ENCODE measurements at places on chromosomes 3 and 15.
A peak's percentile ranks its signal among the peaks of the same experiment; 100 is the strongest.

DNA sequence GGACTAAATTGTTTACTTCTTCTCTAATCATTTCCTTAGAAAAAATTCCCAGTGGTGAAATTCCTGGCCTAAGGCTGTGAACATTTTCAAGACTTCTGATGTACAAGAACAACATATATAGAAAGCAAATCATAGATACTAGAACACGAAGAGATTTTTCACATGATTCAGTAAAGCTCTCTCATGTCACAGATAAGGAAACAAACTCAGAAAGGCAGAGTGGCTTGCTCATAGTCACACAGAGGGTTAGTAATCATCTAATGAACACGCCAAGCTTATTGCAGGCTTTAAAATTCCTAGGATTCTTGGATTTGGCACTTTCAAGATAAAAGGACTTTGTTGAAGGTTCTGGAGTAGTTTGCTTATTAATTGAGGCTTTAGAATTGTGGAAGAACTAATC, 26.2 kb downstream of the CRTAP start:
- DNase-seq, result no peak

- no peak for DNase-seq
Measured at GRCh38 chr15:93505506-93505905, 416.5 kb upstream of the RGMA start.

DNA sequence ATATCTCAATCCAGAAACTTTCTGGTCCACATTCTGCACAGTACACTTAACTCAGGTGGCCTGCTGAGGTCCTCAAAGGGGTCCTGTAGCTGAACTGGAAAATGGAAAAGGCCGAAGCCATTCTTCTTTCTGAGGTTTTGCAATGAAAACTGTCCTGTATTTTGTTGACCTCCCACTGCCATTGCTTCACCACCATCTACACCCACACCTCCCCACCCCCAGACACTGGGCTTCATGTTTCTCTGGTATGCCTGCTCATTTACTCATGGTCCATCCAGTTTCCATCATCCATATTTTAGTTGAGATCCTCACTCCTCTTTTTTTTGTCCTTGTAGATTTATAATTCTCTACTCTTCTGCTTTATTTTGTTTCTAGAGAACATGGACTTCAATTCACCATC, 115.7 kb upstream of the SLC24A5 start:
- DNase-seq, result no peak

DNA sequence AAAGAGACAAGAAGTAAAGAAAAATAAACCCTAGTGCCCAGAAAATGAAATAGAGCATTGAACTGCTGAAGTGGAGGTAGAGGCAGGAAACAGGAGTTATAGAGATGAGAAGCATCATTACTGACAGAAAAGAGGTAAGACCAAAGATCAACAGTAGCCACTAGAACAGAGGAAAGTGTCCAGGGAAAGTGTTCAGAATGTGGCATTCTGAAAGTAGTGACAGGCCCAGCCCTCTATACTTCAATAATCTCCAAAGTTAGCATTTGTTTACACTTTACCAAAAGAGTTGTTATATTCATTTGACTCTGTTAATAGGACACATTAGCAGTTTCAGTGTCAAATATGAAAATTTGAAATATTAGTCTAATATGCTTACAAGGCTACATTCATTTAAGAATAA, 727.1 kb upstream of the NECTIN3 start:
- DNase-seq, result no peak

DNA sequence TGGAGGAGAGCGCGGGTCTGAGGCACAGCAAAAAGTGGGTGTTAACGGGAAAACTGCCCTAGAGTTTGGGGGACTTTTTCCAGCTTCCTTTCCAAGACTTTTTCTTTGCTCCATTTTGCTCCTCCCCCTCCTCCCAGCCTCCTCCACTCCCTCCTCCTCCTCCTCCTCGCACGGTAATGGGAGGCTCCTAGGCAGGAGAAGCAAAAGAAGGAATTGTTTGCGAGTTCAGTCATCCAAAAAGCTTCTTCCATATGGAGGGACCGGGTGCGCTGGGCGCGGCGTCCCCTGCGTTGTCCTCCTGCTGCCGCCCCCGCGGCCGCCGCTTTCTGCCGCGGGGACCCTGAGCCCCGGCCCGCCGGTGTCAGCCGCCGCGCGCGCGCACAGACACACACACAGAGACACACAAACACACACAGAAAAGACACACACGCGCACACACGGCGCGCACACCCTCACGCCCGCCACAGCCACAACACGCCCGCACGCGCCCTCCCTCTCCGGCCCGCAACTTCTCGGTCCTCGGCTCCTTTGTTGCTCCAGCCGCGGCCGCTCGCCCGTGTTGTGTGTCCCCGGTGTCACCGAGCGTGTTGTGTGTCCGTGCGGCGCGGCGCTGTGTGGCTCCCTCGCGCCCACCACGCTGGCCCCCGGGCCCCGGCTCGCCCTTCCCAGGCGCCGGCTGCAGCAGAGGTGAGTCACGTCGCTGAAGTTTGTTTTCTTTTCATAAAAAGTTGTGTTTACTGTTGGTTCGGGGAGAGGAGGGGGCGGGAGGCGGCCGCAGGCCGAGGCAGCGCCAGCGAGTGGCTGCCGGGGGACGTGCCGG, at the start of gene BOC:
BOC (plus strand) TSS at position 228 of the 820 bp plus-strand sequence. CDS start 38,246 bp downstream, outside the sequence.
- no peak for DNase-seq

- peak; percentile 53 for DNase-seq
Measured at GRCh38 chr15:62059816-62060112, 483 bp downstream of the VPS13C start.

GRCh38 chr3:170410428-170411029, 8.1 kb upstream of the CLDN11 start:
- no peak for DNase-seq

DNA sequence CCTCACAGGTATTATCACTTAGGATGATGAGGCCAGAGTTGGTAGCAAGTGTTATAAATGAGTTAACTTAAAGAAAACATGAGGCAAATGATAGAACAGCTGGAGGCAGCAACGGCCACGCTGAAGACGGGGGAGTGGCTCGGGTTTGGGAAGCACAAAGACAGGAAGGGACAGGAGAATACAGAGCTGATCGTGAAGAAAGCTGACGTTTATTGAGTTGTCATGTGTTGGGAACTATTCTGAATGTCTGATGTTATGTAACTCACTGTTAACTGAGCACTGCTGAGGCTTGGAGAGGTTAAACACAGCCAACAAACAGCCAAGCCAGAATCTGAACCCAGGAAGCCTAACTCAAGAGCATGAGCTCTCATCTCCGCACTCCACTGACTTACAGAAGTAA, 42.3 kb downstream of the FGD5 start:
- no peak for DNase-seq

- peak; percentile 54 for DNase-seq
Measured at GRCh38 chr3:44114142-44114541, 127.5 kb upstream of the TOPAZ1 start.

GRCh38 chr3:72375237-72376076, 472.8 kb downstream of the SHQ1 start:
- peak; percentile 48 for DNase-seq

GRCh38 chr3:154571553-154572226, 141.7 kb upstream of the GPR149 start:
- DNase-seq, result no peak

GRCh38 chr3:122331886-122332285, 6.8 kb downstream of the CSTA start:
- DNase-seq, result no peak

- no peak for DNase-seq
Measured at GRCh38 chr3:126160243-126161210, 19.9 kb downstream of the ALDH1L1 start.

DNA sequence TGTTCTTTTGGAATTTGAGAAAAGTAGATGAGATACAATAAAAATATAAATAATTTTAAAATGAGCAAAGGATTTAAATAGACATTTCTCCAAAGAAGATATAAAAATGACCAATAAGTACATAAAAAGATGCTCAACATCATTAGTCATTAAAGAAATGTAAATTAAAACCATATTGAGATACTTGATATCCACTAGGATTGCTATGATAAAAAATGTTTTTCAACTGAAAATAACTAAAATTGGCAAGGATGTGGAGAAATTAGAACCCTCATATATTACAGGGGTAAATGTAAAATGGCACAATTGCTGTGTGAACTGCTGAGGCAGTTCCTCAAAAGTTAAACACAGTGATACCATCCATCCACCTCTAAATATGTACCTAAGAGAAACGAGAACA, 38.8 kb downstream of the LRRFIP2 start:
- no peak for DNase-seq

DNA sequence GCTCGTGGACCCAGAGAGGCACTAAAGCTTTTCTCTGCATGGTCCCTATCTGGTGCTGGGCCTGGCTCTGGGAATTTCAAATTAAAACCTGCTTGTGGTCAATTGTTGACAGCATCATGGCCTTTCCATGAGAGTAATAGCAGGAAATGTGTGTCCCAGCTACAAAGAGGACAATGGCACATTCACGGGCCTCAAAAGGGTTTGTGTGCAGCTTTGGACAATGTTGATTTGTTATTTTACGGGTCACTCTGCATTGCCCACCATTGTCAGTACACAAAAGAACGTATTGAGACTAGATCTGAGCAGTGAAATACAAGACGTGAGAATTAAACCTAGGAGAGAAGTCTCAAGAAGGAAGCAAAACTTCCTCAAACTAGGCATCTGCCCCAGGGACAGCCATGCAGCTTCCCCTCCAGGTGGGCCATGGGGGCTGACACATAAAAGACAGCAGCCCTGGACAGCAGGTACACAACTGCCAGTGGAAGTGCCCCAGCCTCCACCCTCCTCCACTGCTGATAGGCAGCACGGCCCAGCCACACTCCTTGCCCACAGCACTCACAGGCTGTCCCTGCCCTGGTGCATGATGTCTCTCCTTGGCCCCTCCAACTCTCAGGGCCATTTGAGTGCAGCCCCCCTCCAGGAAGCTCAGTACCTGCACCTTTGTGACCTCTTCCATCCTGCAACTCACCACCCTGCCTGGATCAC, 15.9 kb upstream of the LTF start:
- DNase-seq, result no peak

- no peak for DNase-seq
Measured at GRCh38 chr3:177979703-177980102, 556.5 kb upstream of the KCNMB2 start.

GRCh38 chr3:187689984-187690383, 12.4 kb downstream of the RTP2 start:
- no peak for DNase-seq

DNA sequence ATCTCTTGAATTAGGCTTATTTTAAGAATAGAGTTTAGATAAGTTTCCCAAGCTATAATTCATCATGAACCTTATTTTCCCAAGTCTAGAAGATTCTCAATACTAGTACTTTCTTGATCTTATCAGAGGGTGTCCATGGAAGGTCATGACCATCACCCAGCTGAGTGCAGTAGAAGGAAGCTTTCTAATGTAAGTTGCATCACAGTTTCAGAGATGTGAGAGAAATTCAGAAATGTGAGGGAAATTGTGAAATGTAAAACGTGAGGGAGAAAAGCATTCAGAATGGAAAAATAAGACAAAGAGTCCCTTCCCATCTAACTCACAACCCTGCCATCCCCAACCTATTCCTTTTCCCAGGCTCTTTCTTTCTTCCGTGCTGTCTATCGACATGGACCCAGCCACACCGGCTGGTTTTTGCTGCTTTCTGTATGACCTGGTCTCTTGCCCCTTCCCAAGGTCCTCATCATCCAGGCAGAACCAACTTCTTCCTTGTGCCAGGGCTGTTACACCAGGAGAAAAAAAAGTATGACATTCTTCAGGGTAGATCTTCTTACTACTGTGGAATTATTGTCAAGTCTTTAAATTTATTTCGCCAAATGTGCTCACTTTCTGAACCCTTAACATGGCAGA, 6.7 kb downstream of the CAPN3 start:
- DNase-seq, result no peak

DNA sequence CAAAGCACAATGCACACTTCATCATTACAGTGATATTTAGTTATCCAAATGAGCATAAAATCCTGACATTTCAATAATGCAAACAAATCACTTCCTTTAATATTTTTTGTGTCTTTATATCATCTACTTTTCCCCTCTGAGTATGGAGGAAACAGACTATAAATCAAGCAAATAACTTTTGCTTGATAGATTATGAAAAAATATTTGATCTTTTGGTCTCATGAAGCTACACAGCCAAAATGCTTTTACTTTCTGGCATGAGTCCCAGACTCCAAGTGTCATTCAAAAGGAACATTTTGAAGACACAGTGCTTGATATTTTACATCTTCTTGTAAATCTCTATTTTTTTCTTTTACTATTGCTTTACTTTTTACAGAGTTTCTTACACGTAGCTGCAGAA, 215.3 kb upstream of the ROBO1 start:
- no peak for DNase-seq

DNA sequence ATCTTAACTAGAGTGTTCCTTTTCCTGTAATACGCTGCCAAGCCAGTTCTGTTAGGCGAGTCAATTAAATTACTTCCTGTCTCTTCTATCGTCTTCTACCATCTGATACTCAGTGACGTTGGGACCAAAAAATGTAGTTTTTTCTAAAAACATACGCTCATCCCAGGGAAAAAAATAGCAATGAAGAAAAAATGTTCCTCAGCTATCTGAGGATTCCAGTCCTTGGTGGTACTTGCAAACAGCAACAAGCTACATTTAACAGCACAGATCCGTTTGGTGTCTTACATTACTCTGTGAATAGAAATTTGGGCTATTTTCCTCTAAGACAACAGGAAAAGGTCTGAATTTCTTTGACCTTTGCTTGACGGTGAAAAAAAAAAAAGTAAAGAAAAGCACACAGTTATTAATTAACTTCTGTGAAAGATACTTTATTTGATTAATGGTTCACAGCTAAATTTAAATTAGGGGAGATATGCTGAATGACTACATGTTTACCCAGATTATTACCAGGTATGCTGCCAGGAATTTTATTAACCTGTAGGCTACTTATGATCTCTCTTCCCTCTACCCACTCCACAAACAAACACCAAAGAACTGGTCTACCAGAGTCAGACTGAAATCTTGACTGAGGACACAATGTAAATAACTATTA, 254.4 kb upstream of the ZPLD1 start:
- DNase-seq, result no peak

DNA sequence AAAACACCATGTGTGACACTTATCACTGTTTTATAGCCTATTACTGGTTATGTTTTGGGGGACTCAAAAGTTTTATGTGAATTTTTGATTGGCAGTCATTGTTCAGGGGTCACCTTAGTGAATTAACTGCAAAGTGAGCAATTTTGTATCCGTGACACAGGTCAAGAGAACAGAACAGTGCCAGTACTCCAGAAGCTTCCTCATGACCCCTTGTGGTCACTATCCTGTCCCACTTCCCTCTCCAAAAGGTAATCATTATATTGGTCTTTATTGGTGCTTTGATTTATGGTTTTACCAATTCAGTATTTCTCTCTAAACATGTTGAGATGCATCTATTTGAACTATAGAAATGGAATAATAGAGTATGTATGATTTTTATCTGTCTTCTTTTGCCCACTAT, 107.1 kb downstream of the STT3B start:
- no peak for DNase-seq

- DNase-seq, result no peak
Measured at GRCh38 chr3:167694121-167694520, 40.4 kb upstream of the WDR49 start.

- no peak for DNase-seq
Measured at GRCh38 chr3:55704521-55704920, 217.4 kb upstream of the WNT5A start.

- no peak for DNase-seq
Measured at GRCh38 chr15:69320977-69321554, 22.4 kb downstream of the PAQR5 start.

All from stimulated activated CD4-positive, alpha-beta T cell treated with anti-CD3 and anti-CD28 coated beads, TNF-alpha, amount 100 ng/mL, for 24 hours (primary cell).